Epithelial cell of alveolus of lung (primary cell): ENCODE measurements at places on chromosomes 7 and 10. TPM values are rescaled to one million over a fixed set of nuclear protein-coding genes. Genes with fewer than 3 reads are reported as not detected.

Gene C10orf67
- 0.13 TPM in 1 of 2 replicates, not detected in the other for total RNA-seq

Gene RHOBTB1
- 13.3 and 16.7 TPM in 2 replicates for total RNA-seq

Gene SYT15
- 0.13 and 0.24 TPM in 2 replicates for total RNA-seq

Gene KDM7A
- total RNA-seq, result 3.4 and 3.5 TPM in 2 replicates

Gene KAT6B
- total RNA-seq, result 10.0 and 59.2 TPM in 2 replicates

Gene TSPAN12
- 2.2 and 27.5 TPM in 2 replicates for total RNA-seq

Gene GHRHR
- total RNA-seq, result not detected in 2 replicates

Gene IDI2
- not detected in 2 replicates for total RNA-seq

Gene SLC16A9
- total RNA-seq, result 0.91 and 1.7 TPM in 2 replicates

Gene PSTK
- 4.9 and 5.7 TPM in 2 replicates for total RNA-seq

Gene GRM3
- total RNA-seq, result not detected in 2 replicates

Gene SAMD9L
- total RNA-seq, result 1.0 and 6.6 TPM in 2 replicates

Gene CHN2
- 0.40 and 1.3 TPM in 2 replicates for total RNA-seq

Gene ZPBP
- total RNA-seq, result not detected in 2 replicates

Gene ELFN1
- under 0.01 TPM in 1 of 2 replicates, not detected in the other for total RNA-seq

Gene ERVW-1
- 0.16 TPM in 1 of 2 replicates, not detected in the other for total RNA-seq

Gene HKDC1
- total RNA-seq, result 0.13 TPM in 1 of 2 replicates, not detected in the other

Gene LRMDA
- total RNA-seq, result 0.26 and 2.5 TPM in 2 replicates

Gene LEP
- not detected in 2 replicates for total RNA-seq

Gene ANKRD1
- 7.7 and 13.3 TPM in 2 replicates for total RNA-seq

Gene UPK3B
- 0.91 TPM in 1 of 2 replicates, not detected in the other for total RNA-seq

Gene OR6V1
- not detected in 2 replicates for total RNA-seq

Gene CHST3
- total RNA-seq, result 10.3 and 10.9 TPM in 2 replicates

Gene TMEM178B
- total RNA-seq, result under 0.01 TPM in 1 of 2 replicates, not detected in the other

Gene MRC1
- total RNA-seq, result 0.13 TPM in 1 of 2 replicates, not detected in the other

Gene EPDR1
- 4.6 and 11.4 TPM in 2 replicates for total RNA-seq

Gene TUBB8
- under 0.01 TPM in 1 of 2 replicates, not detected in the other for total RNA-seq

Gene CLCN1
- total RNA-seq, result 0.13 TPM in 1 of 2 replicates, not detected in the other

Gene UBN2
- 2.3 and 5.5 TPM in 2 replicates for total RNA-seq

Gene ZNF488
- 0.24 and 0.52 TPM in 2 replicates for total RNA-seq

Gene LRIT1
- total RNA-seq, result not detected in 2 replicates

Gene TMEM273
- not detected in 2 replicates for total RNA-seq

Gene SPACDR
- not detected in 2 replicates for total RNA-seq

Gene HOXA5
- 125 and 134 TPM in 2 replicates for total RNA-seq

Gene IRF5
- 0.39 TPM in 1 of 2 replicates, not detected in the other for total RNA-seq

Gene BTBD16
- not detected in 2 replicates for total RNA-seq

Gene MMD2
- total RNA-seq, result not detected in 2 replicates

Gene ATG9B
- 0.13 and 0.64 TPM in 2 replicates for total RNA-seq

Gene CYP2C18
- not detected in 2 replicates for total RNA-seq

Gene CH25H
- total RNA-seq, result 0.32 and 4.7 TPM in 2 replicates

Gene CUZD1
- total RNA-seq, result 0.08 and 0.13 TPM in 2 replicates

Gene SKIDA1
- total RNA-seq, result 1.7 and 3.0 TPM in 2 replicates

Gene CYP2E1
- total RNA-seq, result under 0.01 and 1.7 TPM in 2 replicates

Gene H2BK1
- not detected in 2 replicates for total RNA-seq
